Dermis microvascular lymphatic vessel endothelial cell (primary cell): ENCODE measurements at places on chromosomes 13 and 19. TPM values are rescaled to one million over a fixed set of nuclear protein-coding genes. Genes with fewer than 3 reads are reported as not detected.

DNA sequence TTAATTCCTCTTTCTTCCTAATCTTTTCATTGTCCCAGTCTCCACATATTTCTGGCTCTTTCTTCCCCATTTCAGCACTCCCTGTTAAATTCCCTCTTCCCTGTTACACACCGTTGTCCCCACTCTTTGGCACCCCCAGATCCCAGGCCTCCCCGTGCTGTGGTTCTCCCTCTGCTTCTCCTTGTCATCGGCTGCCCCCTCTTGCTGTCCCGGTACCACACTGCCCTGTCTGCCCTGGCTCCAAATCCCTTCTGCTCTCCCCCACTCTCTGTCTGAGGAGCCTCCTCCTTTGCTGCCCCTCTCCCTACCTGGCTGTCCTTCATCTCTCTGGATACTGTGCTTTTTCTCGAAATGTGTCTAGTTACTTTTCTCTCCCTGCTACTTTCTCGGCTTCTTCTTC, 983 bp downstream of the ZNF415 start:
- no peak for DNase-seq

- DNase-seq: no peak
Observed at GRCh38 chr13:20190481-20191310, 2.0 kb downstream of the GJB2 start.

LAIR1 gene
- not detected in 2 replicates for total RNA-seq

DNA sequence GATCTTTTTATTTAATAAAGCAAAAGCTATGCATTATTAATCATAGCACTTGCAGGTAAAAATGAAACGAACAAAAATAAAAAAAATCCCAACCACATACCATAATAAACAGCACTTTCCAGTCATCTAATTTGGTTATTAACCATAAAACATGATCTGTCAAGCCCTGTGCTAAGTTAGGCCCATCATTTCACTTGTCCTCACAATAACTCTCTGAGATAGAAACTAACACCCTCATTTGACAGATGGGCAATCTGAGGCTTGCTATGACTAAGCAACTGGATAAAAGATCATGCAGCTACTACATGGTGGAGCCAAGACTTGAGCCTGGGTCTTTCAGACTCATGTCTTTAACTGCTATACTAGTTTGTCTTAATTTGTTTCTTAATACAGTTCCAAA, 21.8 kb downstream of the PROSER1 start:
- no peak for DNase-seq

IGFL2 gene
- total RNA-seq: not detected in 2 replicates

- no peak for DNase-seq
Observed at GRCh38 chr13:52411629-52412028, 5.7 kb upstream of the THSD1 start.

- no peak for DNase-seq
Observed at GRCh38 chr19:13189600-13189999, 39.4 kb downstream of the IER2 start.

PALM3 gene
- under 0.01 TPM in 1 of 2 replicates, not detected in the other for total RNA-seq

- DNase-seq: no peak
Observed at GRCh38 chr19:14091813-14092462, 1.4 kb upstream of the SAMD1 start.
